SK-N-SH treated with all-trans-retinoic acid at 6 μM for 48 hours (cell line): ENCODE measurements at places on chromosomes 6 and 20.

DNA sequence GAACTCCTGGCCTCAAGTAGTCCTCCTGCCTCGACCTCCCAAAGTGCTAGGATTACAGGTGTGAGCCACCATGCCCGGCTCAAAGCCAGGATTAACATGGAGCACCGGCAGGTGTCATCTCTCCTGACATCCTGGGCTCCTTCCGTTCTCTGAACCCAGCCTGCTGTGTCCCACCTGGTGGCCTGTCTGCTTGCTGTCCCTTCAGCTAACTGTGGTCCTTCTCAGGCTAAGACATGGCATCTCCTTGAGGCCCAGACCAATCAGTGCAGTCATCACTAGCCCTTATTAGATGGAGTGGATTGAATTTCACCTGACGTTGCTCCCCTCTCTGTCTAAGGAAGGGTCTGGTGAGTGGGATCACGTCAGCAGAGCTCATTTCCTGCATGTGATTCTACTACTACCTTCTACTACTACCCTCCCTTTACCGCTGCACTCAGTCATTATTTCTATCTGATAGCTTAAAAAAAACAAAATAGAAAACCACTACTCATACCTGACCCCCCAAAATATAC is 28.0 kb upstream of the SYNJ2 start:
- no peak for ATAC-seq

DNA sequence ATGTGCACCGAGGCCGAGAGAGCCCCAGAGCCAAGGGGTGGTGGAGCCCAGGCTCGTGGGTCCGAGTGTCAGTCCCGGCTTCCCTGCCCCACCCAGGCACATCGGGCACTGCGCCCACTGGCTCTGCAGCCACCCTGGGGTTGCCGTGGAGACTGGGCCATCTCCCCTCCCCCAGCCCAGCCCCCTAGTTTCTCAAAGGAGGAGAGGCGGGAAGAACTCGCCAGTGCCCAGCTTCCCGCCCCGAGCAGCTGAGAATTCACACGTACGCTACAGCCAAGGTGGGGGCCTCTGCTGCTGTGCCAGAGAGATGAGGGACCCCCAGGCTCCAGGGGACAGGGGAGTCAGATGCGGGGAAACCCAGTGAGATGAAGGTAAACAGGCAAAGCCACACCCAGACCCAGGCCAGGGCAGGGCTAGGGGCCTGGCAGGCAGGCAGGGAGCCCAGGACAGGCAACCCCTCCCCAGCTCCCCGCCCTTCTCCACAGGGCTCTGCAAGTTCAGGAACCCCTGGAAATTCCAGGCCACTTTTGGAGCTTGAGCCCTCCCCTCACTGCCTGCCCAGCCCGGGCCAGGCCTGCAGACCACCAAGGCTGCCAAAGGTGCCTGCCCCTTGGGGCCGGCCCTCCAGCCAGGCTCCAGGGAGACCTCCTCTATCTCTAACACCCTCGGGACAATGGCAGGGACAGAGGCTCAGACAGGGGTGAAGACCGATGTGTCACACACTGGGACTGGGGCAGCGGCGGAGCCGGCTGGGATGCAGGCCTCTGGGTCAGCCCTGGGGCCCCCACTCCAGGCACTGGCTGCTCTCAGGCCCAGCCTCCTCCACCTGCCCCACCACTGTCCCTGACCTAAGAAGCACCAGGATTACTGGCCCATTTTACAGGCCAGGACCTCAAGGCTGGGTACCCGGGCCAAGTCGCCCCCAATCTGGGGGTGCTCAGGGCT is 6.0 kb downstream of the LAMA5 start:
- no peak for ATAC-seq

DNA sequence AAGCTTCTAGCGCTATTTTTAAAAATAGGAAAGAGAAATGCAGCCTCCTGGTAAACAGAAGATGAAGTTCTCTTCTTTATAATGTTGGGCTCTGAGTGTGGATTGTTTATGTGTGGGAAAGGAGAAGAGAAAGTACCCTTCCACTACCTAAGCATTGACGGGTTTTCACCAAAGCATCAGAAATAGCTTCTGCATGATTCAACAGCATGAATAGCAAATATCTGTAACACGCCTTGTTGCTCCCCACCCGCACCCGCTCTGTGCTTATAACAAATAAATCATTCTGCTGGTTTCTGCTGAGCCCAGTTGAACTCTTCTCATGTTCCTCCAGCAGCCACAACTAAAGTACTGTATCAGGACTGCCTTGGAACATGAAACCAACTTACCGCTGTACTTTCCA is 20.7 kb downstream of the TXLNB start:
- ATAC-seq, result no peak

DNA sequence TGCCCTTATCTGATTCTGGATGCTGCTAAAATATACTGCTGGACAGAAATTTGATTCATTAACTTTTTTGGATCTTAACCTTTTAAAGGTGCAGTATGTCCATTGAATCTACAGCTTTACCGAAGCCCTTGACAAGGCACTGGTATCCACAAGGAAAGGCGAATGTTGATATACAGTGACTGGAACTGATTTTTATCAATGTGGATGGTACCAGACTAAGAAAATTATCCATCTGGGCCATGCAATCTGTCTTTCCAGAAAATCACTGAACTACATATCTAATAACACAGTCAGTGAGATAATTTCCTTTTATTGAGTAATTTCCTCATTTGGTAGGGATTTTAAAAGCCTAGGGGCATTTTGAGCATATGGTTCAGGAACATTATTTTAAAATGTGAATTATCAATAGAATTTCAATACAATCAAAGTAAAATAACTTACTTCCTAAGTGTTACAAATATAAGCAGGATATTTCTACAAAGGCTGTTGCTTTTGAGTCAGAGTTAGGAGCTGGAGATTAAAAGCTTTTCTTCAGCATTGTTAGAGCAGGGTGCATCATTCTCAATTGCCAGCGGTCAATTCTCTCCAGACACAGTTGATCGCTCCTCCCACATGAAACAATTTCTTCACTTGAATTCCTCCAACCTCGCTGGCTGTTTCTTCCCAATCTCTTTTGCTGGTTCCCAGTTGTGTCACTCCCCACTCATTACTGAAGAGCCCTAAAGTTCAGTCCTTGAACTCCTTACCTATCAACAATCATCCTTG is 585.3 kb upstream of the FLRT3 start:
- no peak for ATAC-seq

- ATAC-seq, result no peak
Observed at GRCh38 chr6:46271107-46271506, 100.3 kb upstream of the ENPP5 start.

DNA sequence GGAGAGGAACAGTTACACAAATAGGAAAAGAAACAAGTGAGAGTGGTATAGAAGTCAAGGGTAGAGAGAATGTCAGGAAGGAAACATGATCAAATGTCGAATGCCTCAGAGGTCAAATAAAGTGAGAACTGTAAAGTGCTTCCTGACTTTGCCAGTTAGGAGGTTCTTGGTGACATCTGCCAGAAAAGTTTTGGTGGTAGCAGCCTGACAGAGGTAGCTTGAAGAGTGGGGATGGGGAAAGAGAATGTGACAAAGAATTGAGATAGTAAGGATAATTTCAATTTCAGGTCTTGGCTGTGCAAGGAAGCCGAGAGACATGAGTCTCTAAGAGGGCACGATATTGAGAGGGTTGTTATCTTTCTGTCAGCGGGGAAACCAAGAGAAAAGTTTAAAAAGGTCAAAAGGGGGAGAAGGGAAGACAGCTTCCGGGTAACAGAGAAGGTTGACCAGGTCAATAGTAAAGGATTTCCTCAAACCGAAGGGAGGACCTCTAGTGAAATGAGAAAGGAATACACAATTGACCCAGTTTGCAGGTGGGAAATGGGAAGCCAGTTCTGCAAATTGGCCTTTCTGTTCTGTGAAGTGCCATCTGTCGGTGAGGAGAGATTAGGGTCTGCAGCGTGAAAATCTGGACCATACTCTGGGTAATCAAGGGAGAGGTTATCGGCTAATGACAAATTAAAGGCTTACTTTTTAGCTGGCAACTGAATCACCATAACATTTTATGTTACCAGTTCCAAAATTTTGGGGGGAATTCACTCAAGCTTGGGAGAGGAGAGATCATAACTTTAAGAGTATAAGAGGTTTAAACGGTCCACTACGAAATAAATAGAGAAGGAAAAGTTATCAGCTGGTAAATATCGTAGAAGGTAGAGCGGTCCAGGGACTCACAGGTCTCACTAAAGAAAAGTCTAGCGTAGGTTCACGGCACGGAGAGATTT is 973 bp upstream of the BRD2 start:
- ATAC-seq, result no peak

DNA sequence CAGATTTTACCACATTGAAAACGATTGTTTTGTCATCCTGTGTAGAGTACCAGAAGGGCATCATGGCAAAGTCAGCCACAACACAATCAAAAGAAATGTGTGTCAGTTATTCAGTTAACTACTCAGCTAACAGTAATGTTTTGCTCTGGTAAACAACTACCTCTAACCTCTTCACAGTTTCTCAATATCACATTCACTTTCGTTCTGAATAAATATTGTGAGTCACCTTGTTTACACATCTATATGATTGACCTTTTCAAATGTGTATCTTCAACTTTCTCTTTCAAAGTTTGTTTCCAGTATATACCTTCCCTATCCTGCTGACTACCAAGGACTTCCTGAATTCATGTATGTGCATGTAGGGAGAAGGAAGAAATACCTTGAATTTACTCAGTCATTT is 216.6 kb upstream of the UFL1 start:
- no peak for ATAC-seq

DNA sequence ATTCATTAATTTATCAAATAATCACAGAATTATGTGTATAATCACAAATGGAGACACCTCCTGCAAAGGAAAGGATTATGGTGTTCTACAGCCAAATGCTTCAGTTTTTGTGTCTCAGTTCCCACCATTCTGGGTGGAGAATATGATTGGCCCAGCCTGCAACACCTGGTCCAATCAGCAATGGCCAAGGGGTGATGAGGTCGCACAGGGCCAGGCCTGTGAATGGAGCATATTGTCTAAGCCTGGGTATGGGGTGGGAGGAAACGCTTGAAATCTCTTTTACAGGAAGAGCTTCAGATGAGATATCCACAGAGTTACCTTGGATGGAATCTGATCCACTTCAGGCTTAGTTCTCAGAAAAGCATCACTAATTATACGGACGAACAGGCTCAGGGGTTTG is 271.6 kb downstream of the DHX35 start:
- no peak for ATAC-seq

- ATAC-seq, result peak; percentile 16
Observed at GRCh38 chr6:4021854-4022695, 56.9 kb downstream of the FAM217A start.

DNA sequence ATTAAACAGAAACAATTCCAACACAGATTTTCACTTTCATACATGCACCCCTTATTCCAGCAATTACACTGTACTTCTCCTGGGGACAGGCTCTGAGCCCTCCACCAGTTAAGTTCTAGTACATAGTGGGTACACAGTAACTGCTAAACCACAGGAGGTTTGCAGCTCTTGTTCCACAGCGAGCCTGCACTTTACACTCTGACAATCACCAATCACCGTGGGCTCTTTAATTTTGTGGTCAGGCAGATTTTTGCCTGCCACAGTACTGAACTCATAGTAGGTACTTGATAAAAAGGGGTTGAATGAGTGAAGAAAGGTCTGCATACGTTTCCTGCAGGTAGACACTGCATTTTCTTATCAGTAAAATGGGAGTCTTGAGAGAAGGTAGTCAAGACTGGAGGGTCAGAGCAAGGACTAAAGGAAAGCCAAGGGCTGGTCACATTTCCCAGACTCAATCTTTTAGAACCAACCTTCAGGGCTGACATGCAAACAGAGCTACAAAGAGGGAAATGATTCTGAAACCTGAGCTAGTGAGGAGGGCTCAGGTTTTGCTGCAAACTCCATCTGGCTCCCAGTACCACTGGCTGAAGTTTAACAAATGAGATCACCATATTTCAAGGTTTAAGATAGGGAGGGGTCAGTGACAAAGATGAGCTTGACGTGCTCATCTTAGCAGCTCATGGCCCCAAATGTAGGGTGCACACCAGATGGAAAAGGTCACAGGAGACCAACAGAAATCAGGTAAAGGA is 404.6 kb downstream of the BTBD9 start:
- ATAC-seq, result peak; percentile 52

DNA sequence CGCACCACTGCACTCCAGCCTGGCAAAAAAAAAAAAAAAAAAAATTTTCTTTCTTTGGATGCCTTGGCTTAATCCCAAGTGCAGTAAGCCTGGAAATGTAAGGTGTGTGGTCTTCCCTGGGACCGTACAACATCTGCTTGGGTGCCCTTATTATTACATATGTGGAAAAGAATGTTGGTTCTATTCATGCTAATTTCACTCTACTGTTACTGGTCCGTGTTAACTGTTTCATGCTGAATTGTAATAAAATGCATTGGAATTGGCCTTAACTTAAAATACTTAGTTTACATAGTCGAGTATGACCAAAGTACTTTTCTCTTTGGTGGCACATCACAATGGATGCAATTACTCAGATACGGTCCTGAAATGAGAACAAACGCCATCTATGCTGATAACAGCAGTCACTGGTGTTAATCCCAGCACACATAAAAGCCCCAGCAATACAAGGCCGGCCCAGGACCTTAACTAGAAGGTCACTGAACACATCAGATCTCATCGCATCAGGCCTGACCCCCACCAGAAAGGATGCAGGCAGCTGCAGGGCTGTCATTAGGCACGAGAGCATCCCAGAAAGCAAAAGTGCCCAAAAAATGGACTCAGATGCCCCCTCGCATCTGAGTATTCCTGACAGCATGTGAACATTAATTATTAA is 1.2 kb downstream of the SERPINB6 start:
- no peak for ATAC-seq

DNA sequence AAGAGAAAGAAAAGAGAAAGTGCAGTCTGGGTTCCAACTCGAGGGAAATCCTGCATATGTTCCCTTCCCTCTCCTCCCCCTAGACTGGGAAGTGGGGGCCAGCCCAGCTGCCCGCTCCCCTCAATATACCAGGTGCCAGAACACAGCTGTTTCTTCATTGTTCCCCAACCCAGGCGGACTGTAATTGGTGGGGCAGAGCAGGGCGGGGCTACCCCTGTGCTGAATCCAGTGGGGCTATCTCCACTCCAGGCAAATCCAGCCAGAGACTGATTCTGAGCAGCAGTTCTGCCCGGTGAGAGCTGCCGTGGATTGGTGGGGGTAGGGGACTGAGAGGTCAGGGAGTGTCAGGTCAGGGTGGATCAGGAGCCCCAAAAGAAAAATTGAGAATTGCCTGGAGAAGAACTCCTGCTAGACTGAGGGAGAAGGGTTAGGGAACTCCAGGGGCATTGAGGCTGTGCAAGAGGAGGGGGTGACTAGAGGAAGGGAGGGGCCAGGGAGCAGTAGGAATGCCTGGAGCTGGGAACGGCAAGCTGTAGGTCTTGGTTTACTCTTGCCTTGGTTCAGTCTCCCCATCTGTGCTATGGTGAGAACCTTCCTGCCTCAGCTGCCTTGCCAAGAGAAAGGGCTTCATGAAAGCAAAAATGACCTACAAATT is at the start of gene MYMX:
MYMX (plus strand) TSS at position 250 of the 655 bp plus-strand sequence. CDS start 546 bp downstream, outside the sequence.
- ATAC-seq, result no peak
